ENCODE measurements at places on chromosomes 1 and 21. TPM values are rescaled to one million over a fixed set of nuclear protein-coding genes. Genes with fewer than 3 reads are reported as not detected.

DNA sequence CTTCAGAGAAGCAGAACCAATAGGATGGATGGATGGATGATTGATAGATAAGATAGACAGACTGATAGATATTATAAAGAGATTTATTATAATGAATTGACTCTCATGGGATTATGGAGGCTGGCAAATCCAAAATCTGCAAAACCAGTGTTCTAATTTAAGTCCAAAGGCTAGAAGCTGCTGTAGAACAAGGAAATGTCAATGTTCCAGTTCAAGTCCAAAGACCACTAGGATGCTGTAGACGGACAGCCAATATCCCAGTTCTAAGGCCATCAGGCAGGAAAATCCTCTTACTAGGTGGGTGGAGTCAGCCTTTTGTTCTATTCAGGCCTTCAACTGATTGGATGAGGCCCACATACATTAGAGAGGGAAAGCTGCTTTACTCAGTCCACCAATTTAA, 4.1 kb upstream of the SLC44A3 start:
- H3K27me3 ChIP-seq: peaks cover 27% of the 10 kb centered on the region
- peaks cover 1% of the 10 kb centered on the region for H3K4me1 ChIP-seq
- H3K36me3 ChIP-seq: no peaks in the 10 kb centered on the region
- no peak for DNase-seq

GRCh38 chr21:37208056-37208721, 58.9 kb downstream of the VPS26C start:
- H3K4me3 ChIP-seq: peak overlapping the region; percentile 76
- H3K36me3 ChIP-seq: peaks cover 8% of the 10 kb centered on the region
- peaks cover 22% of the 10 kb centered on the region for H3K4me1 ChIP-seq
- H3K27me3 ChIP-seq: peaks cover 4% of the 10 kb centered on the region
- peak; percentile 52 for DNase-seq

DNA sequence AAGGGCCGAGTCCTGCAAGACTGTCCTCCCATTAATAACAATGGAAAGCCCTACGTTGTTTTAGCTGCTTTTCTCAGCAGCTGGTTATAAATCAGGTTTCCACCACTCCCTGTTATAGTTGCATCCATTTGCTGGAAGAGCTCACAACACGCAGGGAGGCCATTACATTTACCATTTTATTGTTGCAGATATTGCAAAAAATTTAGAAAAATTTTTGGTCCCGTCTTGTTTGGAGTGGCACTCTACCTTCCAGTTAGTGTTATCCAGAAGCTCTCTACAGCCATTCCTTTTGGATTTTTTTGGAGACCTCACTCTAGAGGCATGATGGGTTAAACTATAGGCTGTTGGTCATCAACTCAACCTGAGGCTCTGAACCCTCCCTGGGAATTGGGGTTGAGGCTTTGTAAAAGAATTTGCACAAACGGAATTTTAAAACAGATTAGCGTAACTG, 1532.1 kb upstream of the TPTE start:
- no peak overlapping the region for H3K27ac ChIP-seq
- DNase-seq: no peak
- no peaks in the 10 kb centered on the region for H3K36me3 ChIP-seq
- no peak overlapping the region for H3K4me3 ChIP-seq
- no peaks in the 10 kb centered on the region for H3K27me3 ChIP-seq
- H3K4me1 ChIP-seq: no peaks in the 10 kb centered on the region

DNA sequence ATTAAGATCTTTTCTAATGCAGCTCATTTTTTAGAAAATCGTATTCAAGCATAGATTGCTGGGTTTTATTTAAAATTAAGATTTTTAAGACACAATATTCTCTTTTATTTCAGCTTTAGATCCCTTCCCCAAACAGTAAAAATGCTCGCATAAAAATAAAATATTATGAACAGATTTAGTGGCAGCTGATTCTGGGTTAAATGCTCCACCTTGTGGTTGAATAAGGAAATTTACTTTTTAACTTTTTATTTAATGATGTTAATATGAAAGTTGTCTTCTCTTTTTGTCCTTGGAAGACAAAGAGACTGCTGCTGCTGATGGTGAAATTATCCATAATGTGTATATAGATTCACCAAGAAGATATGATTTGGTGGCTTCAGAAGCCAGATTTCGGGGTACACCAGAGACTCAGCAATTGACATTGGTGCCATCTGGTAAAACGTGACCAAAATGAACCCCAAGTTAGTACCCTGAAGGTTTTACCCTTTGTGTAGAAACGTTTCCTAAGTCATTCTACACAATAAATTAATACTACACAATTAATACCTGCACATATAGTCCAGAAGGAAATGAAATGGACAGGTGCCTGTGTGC, 128.0 kb downstream of the ADAMTS1 start:
- H3K27ac ChIP-seq: no peak overlapping the region
- H3K4me3 ChIP-seq: no peak overlapping the region
- DNase-seq: no peak
- H3K4me1 ChIP-seq: no peaks in the 10 kb centered on the region

- DNase-seq: no peak
- H3K27me3 ChIP-seq: no peaks in the 10 kb centered on the region
- no peak overlapping the region for H3K27ac ChIP-seq
- H3K36me3 ChIP-seq: peaks cover 6% of the 10 kb centered on the region
- H3K4me3 ChIP-seq: no peak overlapping the region
Measured at GRCh38 chr1:173436841-173437428, 40.2 kb upstream of the PRDX6 start.

DNA sequence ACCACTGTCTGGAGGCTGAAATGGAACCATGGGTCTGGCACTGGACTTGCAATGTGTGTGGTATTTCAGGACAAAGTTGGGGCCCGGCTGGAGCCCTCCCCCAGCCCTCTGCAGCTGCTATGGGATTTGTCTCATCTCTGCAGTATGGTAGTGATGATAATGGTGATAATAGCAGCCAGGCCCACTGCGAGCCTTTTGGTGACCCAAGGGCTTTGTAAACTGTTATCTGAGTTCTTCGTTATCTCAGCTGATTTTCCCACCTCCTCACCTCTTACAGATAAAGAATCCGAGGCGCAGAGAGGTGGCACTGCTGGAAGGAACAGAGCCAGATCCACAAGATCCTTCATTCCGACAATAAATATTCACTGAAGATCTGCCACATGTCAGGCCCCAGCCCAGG, 11.7 kb upstream of the WNT4 start:
- peaks cover 16% of the 10 kb centered on the region for H3K27me3 ChIP-seq
- no peak overlapping the region for H3K27ac ChIP-seq
- no peaks in the 10 kb centered on the region for H3K36me3 ChIP-seq

GRCh38 chr1:182633657-182634281, 29.6 kb upstream of the RGS16 start:
- H3K4me1 ChIP-seq: peaks cover 27% of the 10 kb centered on the region
- no peak overlapping the region for H3K4me3 ChIP-seq
- no peaks in the 10 kb centered on the region for H3K36me3 ChIP-seq
- H3K27ac ChIP-seq: no peak overlapping the region
- H3K27me3 ChIP-seq: peaks cover 51% of the 10 kb centered on the region

DNA sequence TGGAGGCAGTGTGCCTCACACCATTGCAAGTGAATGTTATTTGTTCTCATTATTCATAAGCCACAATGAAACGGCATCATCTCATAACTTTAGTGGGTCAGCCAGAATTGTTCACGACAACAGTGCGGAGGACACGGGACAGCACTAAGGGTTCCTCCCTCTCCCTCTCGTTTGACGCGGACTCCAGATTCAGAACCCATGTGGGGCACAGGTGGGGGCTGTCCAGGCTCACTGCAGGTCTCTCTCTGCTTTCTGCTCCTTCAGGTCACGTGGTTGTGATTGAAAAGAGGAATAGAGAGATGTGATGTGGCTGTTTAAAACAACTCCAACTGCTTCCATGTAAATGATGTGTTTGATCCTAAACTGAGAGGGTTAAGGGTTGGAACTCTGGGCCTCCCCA, 13.5 kb downstream of the RUNX1 start:
- no peak overlapping the region for H3K4me3 ChIP-seq
- peaks cover 10% of the 10 kb centered on the region for H3K27me3 ChIP-seq
- H3K36me3 ChIP-seq: peaks cover 6% of the 10 kb centered on the region
- H3K4me1 ChIP-seq: peaks cover 39% of the 10 kb centered on the region

GRCh38 chr1:70627910-70628309, 216.8 kb downstream of the CTH start:
- no peak overlapping the region for H3K27ac ChIP-seq
- DNase-seq: no peak
- no peaks in the 10 kb centered on the region for H3K4me1 ChIP-seq

DNA sequence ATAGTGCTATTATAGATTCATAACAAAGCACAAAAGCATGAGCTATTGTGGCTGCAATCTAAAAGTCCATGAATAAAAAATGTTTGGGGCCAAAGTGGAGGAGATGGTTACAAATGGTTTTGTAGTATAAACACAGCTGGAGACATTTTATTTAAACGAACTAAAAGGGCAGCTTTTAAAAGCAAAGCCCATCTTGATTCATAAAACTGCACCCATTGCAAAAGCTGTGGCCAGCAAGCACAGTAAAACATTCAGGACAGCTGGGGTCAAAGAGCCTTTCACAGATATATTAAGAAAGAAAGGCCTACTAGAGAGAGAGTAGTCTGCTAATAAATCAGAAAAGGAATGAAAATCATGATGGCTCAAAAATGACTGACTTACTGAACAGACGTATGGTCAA, 520.8 kb downstream of the NUF2 start:
- H3K4me1 ChIP-seq: no peaks in the 10 kb centered on the region
- H3K27me3 ChIP-seq: no peaks in the 10 kb centered on the region
- H3K36me3 ChIP-seq: no peaks in the 10 kb centered on the region
- no peak overlapping the region for H3K27ac ChIP-seq

- peak overlapping the region; percentile 48 for H3K4me3 ChIP-seq
- peak overlapping the region; percentile 74 for H3K27ac ChIP-seq
- no peaks in the 10 kb centered on the region for H3K36me3 ChIP-seq
- no peak for DNase-seq
- H3K4me1 ChIP-seq: peaks cover 11% of the 10 kb centered on the region
Measured at GRCh38 chr1:226990133-226990716, 50.1 kb downstream of the COQ8A start.

- peaks cover 20% of the 10 kb centered on the region for H3K4me1 ChIP-seq
- H3K27me3 ChIP-seq: no peaks in the 10 kb centered on the region
- peak overlapping the region; percentile 91 for H3K4me3 ChIP-seq
Measured at GRCh38 chr1:5991381-5992025, 722 bp downstream of the NPHP4 start.

DNA sequence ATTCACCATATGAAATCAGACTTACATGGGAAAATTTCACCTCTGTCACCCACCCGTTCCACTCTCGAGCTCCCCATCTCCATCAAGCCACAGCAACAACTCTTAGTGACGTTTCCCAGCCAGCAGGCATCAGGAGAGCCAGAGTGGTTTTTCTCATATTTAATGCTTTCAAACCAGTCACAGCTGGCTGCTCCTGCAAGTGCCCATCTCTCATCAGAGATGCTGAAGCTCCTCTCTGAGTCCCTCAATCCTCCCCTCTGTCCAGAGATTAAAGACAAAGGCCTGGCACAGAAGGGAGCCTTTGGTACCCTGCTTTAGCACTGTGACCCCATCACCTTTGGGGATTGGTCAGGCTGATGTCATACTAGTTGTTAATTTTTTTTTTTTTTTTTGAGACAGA, 277.3 kb downstream of the DNM3 start:
- H3K36me3 ChIP-seq: peaks cover 8% of the 10 kb centered on the region
- no peak for DNase-seq
- peak overlapping the region; percentile 13 for H3K4me3 ChIP-seq
- H3K4me1 ChIP-seq: peaks cover 22% of the 10 kb centered on the region

DNA sequence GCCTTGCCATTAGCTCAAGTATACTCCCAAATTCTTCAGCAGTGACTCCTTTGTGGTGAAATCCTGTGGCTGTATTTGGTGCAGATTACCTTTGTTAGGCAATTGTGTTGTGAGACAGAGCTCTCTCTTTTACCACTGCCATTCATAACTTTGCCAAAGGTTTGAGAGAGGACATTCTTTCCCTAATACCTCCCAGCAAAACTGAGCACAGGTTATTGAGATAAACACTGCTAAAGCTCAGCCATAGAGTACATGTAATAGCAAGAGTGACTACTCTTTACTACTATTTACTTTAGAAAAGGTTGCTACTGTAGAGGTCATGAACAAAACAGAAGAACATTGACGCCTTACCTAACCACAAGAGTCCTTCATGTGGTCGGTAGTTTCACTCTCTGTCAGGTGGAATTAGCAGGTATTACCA, 514.0 kb upstream of the ADAMTS5 start:
- DNase-seq: no peak
- peaks cover 3% of the 10 kb centered on the region for H3K4me1 ChIP-seq
- no peaks in the 10 kb centered on the region for H3K27me3 ChIP-seq

- no peak for DNase-seq
- H3K27ac ChIP-seq: no peak overlapping the region
- H3K4me1 ChIP-seq: no peaks in the 10 kb centered on the region
- H3K27me3 ChIP-seq: no peaks in the 10 kb centered on the region
Measured at GRCh38 chr1:208942394-208943130, 641.0 kb upstream of the CAMK1G start.

DNA sequence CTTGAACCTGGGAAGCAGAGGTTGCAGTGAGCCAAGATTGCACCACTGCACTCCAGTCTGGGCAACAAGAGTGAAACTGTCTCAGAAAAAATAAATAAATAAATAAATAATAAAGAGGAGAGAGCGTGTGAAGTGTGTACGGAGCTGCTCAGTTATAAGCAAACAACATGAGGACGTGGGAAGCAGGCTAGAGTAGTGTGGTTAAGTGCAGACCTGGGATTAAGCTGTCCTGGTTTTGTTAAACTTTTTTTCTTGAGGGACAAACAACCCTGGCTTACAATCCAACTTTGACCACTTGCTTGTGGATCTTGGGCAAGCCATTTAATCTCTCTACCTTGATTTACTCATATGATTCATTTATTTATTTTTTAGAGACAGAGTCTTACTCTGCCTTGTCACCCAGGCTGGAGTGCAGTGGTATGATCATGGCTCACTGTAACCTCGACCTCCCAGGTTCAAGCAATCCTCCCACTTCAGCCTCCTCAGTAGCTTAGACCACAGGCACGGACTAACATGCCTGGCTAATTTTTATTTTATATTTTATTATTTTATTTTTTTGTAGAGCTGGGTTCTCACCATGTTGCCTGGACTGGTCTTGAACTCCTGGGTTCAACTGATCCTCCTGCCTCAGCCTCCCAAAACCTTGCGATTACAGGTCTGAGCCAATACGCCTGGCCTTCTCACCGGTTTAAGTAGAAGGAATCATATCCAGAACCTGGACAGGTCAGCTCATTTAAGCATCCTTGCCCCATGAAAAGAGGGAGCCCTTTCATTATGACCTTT, 52.7 kb downstream of the RPS6KA1 start:
- peaks cover 21% of the 10 kb centered on the region for H3K4me1 ChIP-seq
- H3K27ac ChIP-seq: no peak overlapping the region
- no peak overlapping the region for H3K4me3 ChIP-seq
- DNase-seq: no peak
- no peaks in the 10 kb centered on the region for H3K36me3 ChIP-seq

GRCh38 chr21:15559660-15560059, 170.1 kb upstream of the USP25 start:
- H3K27ac ChIP-seq: no peak overlapping the region
- H3K4me1 ChIP-seq: peaks cover 7% of the 10 kb centered on the region
- no peaks in the 10 kb centered on the region for H3K27me3 ChIP-seq
- H3K36me3 ChIP-seq: no peaks in the 10 kb centered on the region
- no peak for DNase-seq
- no peak overlapping the region for H3K4me3 ChIP-seq

SETDB1 gene
- total RNA-seq: 64.0 TPM

WNT3A gene
- not detected for total RNA-seq

C8B gene
- total RNA-seq: not detected

SLFNL1 gene
- total RNA-seq: 0.55 TPM

Measured in activated naive CD8-positive, alpha-beta T cell treated with anti-CD3 and anti-CD28 coated beads, Interleukin-2, amount 10 ng/mL, durations not matched to agents 7 days and 5 days (primary cell).